ENCODE measurements at places on chromosomes 12 and 14.
A peak's percentile ranks its signal among the peaks of the same experiment; 100 is the strongest.

DNA sequence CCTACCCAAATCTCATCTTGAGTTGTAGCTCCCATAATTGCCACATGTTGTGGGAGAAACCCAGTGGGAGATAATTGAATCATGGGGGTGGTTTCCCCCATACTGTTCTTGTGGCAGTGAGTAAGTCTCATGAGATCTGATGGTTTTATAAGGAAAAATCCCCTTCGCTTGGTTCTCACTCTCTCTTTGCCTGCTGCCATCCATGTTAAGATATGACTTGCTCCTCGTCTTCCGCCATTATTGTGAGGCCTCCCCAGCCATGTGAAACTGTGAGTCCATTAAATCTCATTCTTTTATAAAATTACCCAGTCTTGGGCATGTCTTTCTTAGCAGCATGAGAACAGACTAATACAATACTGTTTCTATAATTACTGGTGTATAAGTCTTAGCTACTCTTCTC, 6.5 kb upstream of the BCAT1 start:
- peak; percentile 27 for DNase-seq

GRCh38 chr12:31321186-31321896, 4.6 kb downstream of the SINHCAF start:
- DNase-seq, result no peak

DNA sequence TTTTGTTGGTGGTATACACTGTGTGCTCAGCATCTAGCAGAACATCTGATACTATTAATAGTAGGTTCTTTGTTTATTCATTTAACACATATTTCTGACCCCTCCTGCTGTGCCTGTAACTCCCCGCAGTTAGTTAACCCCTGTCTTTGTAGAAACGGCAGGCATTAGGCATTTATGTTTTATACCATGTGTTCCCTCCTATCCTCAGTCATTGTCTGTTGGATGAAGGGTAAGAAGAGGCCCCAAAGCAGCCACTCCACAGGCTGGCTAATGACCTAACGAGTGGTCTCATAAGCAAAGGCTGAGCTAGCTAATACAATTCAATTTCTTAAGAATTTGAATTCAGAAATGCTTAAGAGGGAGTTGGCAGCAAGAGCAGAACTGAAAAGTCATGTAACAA, 170.8 kb downstream of the TMX1 start:
- no peak for DNase-seq

GRCh38 chr12:68178774-68179439, 19.4 kb upstream of the IFNG start:
- DNase-seq, result no peak

DNA sequence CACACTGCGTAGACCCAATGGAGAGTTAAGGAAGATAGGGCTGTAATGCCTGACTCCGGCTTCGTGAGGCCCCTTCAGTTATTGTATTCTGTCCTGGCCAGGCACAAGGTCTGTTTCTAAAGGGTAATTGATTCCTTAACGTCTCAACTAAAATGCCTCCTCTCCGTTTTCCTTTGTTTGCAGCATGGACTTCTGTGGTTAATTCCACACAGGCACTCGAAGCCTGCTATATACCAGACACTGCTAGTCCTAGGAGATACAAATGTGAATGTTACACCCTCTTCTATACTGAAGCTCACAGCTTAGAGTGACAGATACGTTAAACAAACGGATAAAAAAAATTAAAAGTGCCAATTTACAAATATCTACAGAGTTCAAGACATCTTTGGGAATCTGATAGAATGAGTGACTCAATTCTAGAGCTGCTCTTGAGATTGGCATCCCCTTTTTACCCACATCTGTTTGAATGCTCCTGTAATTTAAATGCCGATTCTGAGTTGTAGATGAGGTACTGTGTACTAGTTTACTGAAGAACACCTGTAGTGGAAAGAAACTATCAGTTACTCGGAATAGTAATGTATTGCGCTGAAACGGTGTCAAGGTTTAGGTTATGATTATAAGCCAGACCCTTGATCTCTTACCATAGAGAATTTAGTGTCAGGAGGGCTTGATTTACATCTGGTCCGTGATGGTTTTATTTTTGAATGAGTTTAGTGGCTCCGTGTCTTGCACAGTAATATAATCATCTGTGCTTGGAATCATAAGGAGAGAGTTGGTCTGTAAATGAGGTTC, 784 bp downstream of the PSMA6 start:
- DNase-seq, result no peak

DNA sequence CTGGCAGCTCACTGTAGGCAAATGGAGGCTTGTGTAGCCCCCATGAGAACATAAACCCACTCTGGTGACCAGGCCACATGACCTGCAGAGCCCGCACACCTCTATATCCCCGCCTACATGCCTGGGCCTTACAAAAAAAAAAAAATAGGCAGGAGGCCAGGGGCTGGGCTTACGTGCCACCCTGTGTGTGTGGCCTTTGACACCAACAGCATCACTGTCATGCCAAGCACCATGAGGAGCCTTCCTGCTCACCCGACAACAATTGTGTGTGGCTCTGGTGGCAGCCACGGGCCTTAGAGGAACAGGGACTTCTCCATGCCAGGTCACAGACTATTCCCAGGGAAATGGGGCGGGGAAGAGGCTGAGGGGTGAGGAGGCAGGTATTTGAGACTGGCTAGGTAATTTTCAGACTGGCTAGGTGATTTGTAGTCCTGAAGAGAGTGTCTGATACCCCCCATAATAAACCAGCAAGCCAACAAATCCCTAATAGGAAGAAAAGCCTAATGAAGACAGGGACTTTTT, 140.0 kb downstream of the DPF3 start:
- DNase-seq, result no peak
